SJCRH30 (cell line): ENCODE measurements at places on chromosomes 5 and 9.

DNA sequence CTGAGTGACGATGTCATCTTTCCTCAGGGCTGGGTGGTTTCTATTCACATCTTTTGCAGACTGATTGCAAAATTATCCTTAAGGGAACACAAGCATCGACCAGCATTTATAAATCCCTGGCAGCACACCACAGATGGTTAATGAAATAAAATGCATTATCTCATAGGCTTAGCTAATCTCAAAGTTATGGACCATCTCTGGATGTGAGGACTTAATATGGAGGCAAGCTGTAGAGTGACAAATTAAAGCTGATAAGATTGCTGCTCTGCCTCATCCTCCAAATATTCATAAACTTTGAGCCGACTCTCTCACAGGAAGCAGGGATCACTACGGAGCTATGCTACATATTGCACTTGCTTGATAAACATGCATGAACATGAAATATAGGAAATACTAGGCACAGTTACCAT, 663.2 kb upstream of the RGMB start:
- no peak overlapping the region; the same call in 1 of the 2 replicates for H3K4me3 ChIP-seq
- DNase-seq = peak; percentile 19
- no peaks in the 10 kb centered on the region for H3K36me3 ChIP-seq

DNA sequence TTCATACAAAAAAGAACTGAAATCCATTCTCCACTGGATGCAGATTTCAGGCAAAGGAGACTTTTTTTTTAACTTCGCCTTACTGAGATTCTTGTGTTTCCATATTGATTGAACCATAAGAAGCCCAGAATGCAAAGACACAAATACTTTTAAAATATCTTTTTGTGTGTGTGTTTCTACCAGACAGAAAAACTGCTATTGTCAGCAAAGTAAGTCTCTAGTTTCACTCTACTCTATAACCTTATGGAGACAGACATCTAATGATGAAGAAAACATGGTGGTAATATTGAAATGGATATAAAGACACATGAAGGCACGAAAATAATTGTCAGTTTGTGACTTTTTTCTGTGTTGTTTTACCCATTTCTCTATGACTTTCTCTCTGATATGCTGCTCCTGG, 260.3 kb upstream of the RORB start:
- no peaks in the 10 kb centered on the region for H3K36me3 ChIP-seq
- no peak for DNase-seq
- no peaks in the 10 kb centered on the region for H3K4me1 ChIP-seq
- H3K4me3 ChIP-seq = no peak overlapping the region

GRCh38 chr5:76595755-76596481, 27.3 kb downstream of the F2RL2 start:
- DNase-seq = no peak
- H3K4me3 ChIP-seq = no peak overlapping the region
- no peak overlapping the region for H3K27ac ChIP-seq

GRCh38 chr5:158064334-158065123, 205.6 kb upstream of the CLINT1 start:
- H3K27ac ChIP-seq = no peak overlapping the region
- H3K4me3 ChIP-seq = no peak overlapping the region
- H3K27me3 ChIP-seq = no peaks in the 10 kb centered on the region; the same call in 1 of the 2 replicates
- no peaks in the 10 kb centered on the region for H3K36me3 ChIP-seq

- peaks cover 17% of the 10 kb centered on the region for H3K4me1 ChIP-seq
- H3K36me3 ChIP-seq = no peaks in the 10 kb centered on the region
- no peaks in the 10 kb centered on the region for H3K27me3 ChIP-seq
- no peak for DNase-seq
- peak overlapping the region; percentile 31; the same call in 1 of the 2 replicates for H3K4me3 ChIP-seq
Measured at GRCh38 chr5:125200866-125201373, 454.5 kb upstream of the ZNF608 start.

DNA sequence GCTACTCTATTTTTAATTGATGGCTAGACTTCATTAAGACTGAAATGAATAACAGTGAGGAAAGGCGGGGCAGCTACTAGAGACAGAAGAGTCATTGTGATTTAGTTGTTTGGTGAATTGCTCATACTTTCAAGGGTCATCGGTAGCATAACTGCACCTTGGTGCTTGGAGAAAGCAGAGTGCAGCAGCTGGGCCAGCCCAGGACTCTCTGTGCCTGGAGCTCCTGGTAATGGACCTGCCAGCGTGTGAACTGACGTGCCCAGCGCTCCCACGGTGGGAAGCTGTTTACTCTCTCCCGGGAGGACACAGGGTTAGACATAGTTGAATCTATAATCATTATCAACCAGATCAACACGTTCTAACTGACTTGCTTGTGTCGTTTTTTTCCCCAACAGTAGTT, 42.9 kb downstream of the LURAP1L start:
- no peaks in the 10 kb centered on the region for H3K36me3 ChIP-seq
- no peak for DNase-seq
- H3K27me3 ChIP-seq = no peaks in the 10 kb centered on the region
- H3K27ac ChIP-seq = no peak overlapping the region

GRCh38 chr5:94776167-94776566, 157.7 kb downstream of the SLF1 start:
- no peak overlapping the region for H3K27ac ChIP-seq
- no peak overlapping the region for H3K4me3 ChIP-seq
- DNase-seq = peak; percentile 25
- H3K27me3 ChIP-seq = no peaks in the 10 kb centered on the region

GRCh38 chr5:88952344-88952743, 69.4 kb upstream of the MEF2C start:
- H3K27me3 ChIP-seq = no peaks in the 10 kb centered on the region
- H3K4me3 ChIP-seq = no peak overlapping the region
- DNase-seq = peak; percentile 83
- H3K36me3 ChIP-seq = no peaks in the 10 kb centered on the region
- H3K27ac ChIP-seq = peak overlapping the region; percentile 61; the same call in 1 of the 2 replicates

DNA sequence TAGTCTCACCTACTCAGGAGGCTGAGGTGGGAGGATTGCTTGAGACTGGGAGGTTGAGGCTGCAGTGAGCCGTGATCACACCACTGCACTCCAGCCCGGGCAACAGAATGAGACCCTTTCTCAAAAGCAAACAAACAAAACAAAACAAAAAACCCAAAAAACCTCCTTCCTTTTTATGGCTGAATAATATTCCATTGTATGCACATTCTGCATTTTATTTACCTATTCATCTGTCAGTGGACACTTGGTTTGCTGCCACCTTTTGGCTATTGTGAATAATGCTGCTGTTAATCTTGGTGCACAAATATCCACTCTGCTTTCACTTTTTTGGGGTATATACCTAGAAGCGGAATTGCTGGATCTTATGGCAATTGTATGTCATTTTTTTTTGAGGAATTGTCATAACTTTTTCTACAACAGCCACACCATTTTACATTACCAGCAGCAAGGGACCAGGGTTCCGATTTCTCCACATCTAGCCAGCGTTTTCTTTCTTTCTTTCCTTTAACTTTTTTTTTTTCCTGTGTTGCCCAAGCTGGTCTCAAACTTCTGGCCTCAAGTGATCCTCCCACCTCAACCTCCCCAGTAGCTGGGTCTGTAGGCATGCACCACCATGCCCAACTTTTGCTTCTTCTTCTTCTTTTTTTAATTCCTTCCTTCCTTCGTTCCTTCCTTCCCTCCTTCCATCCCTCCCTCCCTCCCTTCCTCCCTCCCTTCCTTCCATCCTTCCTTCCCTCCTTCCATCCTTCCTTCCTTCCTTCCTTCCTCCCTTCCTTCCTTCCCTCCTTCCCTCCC, 30.6 kb downstream of the NKX2-5 start:
- H3K36me3 ChIP-seq = no peaks in the 10 kb centered on the region
- no peaks in the 10 kb centered on the region for H3K27me3 ChIP-seq
- H3K27ac ChIP-seq = no peak overlapping the region
- no peak overlapping the region for H3K4me3 ChIP-seq
- H3K4me1 ChIP-seq = peaks cover 16% of the 10 kb centered on the region

DNA sequence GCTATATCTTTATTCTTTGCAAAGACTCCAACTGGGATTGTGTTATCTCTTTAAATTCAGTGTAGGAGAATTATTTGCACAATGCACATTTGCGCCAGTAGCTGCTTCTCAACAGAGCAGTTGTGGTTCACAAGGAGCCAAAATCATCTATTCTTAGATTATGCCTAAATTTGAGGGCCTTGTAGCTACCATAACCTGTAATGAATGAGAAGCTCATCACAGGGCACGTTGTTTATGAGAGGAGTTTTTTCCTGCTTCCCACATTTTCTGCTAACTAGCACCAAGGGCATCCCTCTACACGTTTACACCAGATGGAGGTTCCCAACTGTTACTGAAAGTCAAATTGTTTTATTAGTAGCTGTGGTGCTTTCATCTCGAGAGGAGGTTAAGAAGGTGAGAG, 322.4 kb downstream of the TMEM161B start:
- H3K4me1 ChIP-seq = no peaks in the 10 kb centered on the region
- no peaks in the 10 kb centered on the region for H3K27me3 ChIP-seq
- H3K27ac ChIP-seq = no peak overlapping the region
- H3K36me3 ChIP-seq = no peaks in the 10 kb centered on the region
- H3K4me3 ChIP-seq = no peak overlapping the region
- DNase-seq = no peak

DNA sequence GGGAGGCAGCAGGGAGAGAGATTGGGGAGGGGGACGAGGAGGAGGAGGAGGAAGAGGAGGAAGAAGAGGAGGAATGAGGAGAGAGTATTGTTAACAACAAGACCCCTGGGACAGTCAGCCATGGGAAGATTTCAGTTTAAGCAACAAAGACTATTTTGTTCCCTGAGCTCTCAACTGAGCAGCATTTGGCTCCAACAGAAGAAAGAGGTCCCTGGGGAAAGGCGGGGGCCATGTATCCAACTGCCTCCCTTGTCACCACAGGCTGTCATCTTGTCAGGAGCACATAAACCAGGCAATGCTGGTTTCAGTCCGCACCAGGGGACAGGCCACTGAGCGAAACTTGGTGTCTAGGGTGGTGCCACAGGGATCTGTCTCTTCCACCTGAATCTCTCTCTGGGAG, 316.1 kb downstream of the TLE1 start:
- no peaks in the 10 kb centered on the region for H3K36me3 ChIP-seq
- H3K27ac ChIP-seq = no peak overlapping the region
- no peak overlapping the region for H3K4me3 ChIP-seq
- no peak for DNase-seq
- H3K4me1 ChIP-seq = no peaks in the 10 kb centered on the region

GRCh38 chr5:61737964-61738340, 405.9 kb downstream of the ZSWIM6 start:
- H3K4me1 ChIP-seq = no peaks in the 10 kb centered on the region
- H3K36me3 ChIP-seq = no peaks in the 10 kb centered on the region
- no peak overlapping the region for H3K27ac ChIP-seq
- no peak overlapping the region for H3K4me3 ChIP-seq
- no peaks in the 10 kb centered on the region; the same call in 1 of the 2 replicates for H3K27me3 ChIP-seq
- no peak for DNase-seq

- peaks cover 9% of the 10 kb centered on the region; the same call in 1 of the 2 replicates for H3K4me1 ChIP-seq
- peak; percentile 70 for DNase-seq
- H3K4me3 ChIP-seq = peak overlapping the region; percentile 82
Measured at GRCh38 chr5:151156507-151157420, 815 bp downstream of the ANXA6 start.

- peak overlapping the region; percentile 99 for H3K27ac ChIP-seq
- H3K27me3 ChIP-seq = no peaks in the 10 kb centered on the region
- DNase-seq = peak; percentile 49
- H3K36me3 ChIP-seq = peaks cover 46% of the 10 kb centered on the region
- H3K4me3 ChIP-seq = peak overlapping the region; percentile 92
- H3K4me1 ChIP-seq = peaks cover 37% of the 10 kb centered on the region
Measured at GRCh38 chr5:74639807-74640449, 600 bp downstream of the ENC1 start.

- no peaks in the 10 kb centered on the region for H3K27me3 ChIP-seq
- no peak for DNase-seq
- no peak overlapping the region for H3K4me3 ChIP-seq
- H3K27ac ChIP-seq = no peak overlapping the region
- H3K36me3 ChIP-seq = no peaks in the 10 kb centered on the region
Measured at GRCh38 chr9:130027533-130028365, 15.2 kb downstream of the FNBP1 start.

DNA sequence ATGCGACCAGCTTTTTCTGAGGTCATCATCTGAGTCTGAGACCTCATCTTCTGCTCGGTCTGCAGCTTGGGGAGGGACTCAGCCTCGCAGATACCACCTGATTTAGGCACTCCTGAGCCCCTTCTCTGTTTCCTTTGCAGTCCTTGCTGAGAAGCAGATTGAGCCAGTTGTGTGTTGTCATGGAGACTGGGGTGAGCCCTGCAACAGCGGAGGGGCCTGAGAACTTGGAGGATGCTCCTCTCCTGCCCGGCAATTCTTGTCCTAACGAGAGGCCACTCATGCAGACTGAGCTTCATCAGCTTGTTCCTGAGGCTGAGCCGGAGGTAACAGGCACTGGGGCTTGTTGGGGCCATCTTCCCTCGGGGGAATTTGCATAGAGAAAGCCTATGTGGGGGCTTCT, 19.2 kb downstream of the TEX53 start:
- H3K27me3 ChIP-seq = no peaks in the 10 kb centered on the region
- no peak for DNase-seq
- peaks cover 6% of the 10 kb centered on the region for H3K36me3 ChIP-seq
- no peak overlapping the region for H3K27ac ChIP-seq
- no peaks in the 10 kb centered on the region for H3K4me1 ChIP-seq

GRCh38 chr5:59174248-59174844, 591.5 kb downstream of the RAB3C start:
- no peak overlapping the region for H3K4me3 ChIP-seq
- no peaks in the 10 kb centered on the region for H3K27me3 ChIP-seq
- H3K4me1 ChIP-seq = no peaks in the 10 kb centered on the region
- H3K36me3 ChIP-seq = no peaks in the 10 kb centered on the region
- H3K27ac ChIP-seq = no peak overlapping the region
- DNase-seq = peak; percentile 48

- DNase-seq = no peak
- H3K27ac ChIP-seq = no peak overlapping the region
- H3K4me1 ChIP-seq = no peaks in the 10 kb centered on the region
Measured at GRCh38 chr5:151123897-151124751, 33.5 kb downstream of the ANXA6 start.

GRCh38 chr9:120891245-120891883, 14.4 kb upstream of the PHF19 start:
- H3K4me1 ChIP-seq = peaks cover 25% of the 10 kb centered on the region
- H3K27ac ChIP-seq = no peak overlapping the region
- DNase-seq = peak; percentile 44

DNA sequence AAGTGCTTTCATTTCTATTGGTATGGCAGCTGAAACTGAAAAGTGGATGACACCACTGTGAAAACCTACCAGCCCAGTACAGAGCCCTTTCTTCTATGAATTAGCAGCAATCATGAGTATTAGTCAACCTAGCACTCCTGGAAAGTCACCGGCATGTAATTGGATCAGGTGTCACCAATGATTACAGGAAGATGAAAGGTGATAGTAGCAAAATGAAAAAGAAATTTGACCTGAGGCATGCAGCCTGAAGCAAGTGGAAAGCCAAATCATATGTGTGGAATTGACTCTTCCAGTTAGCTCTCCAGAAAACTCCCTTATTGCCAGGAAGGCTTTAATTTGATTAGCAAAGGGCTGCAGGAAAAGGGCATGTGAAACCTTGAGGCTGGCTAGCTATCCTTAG, 81.2 kb upstream of the NAA35 start:
- no peaks in the 10 kb centered on the region for H3K27me3 ChIP-seq
- DNase-seq = peak; percentile 9
- no peak overlapping the region for H3K27ac ChIP-seq
- H3K36me3 ChIP-seq = no peaks in the 10 kb centered on the region
- no peaks in the 10 kb centered on the region for H3K4me1 ChIP-seq

GRCh38 chr5:114702136-114702535, 340.3 kb downstream of the KCNN2 start:
- no peaks in the 10 kb centered on the region for H3K4me1 ChIP-seq
- H3K4me3 ChIP-seq = no peak overlapping the region
- no peaks in the 10 kb centered on the region; the same call in 1 of the 2 replicates for H3K36me3 ChIP-seq
- no peak overlapping the region for H3K27ac ChIP-seq
- DNase-seq = no peak
- no peaks in the 10 kb centered on the region for H3K27me3 ChIP-seq

GRCh38 chr9:93288891-93289883, 105.2 kb downstream of the WNK2 start:
- DNase-seq = no peak
- no peaks in the 10 kb centered on the region for H3K4me1 ChIP-seq
- no peak overlapping the region for H3K4me3 ChIP-seq
